ENCODE measurements at places on chromosomes 16 and 17.

- no peak for DNase-seq
These were observed 30.3 kb downstream of the CHD9NB start for GRCh38 chr16:53022374-53022773.

GRCh38 chr17:72677714-72678390, 414.6 kb downstream of the SLC39A11 start:
- no peak for DNase-seq

- DNase-seq, result no peak
These were observed 30.7 kb upstream of the GSE1 start for GRCh38 chr16:85582229-85582991.

- peak; percentile 35 for DNase-seq
These were observed 15.0 kb upstream of the SCIMP start for GRCh38 chr17:5249615-5250014.

GRCh38 chr16:88692861-88693260, 6.6 kb upstream of the SNAI3 start:
- no peak for DNase-seq

GRCh38 chr17:945672-946071, 33.9 kb downstream of the NXN start:
- no peak for DNase-seq

- DNase-seq, result no peak
These were observed 1.0 kb upstream of the EPN3 start for GRCh38 chr17:50531428-50532025.

- no peak for DNase-seq
These were observed 2.3 kb upstream of the HOXB2 start for GRCh38 chr17:48546924-48547807.

GRCh38 chr16:66044556-66044955, 321.9 kb upstream of the CDH5 start:
- no peak for DNase-seq

- no peak for DNase-seq
These were observed 7.7 kb downstream of the GINS3 start for GRCh38 chr16:58399718-58400633.

- DNase-seq, result no peak
These were observed 11.9 kb upstream of the KDM6B start for GRCh38 chr17:7822126-7822525.

GRCh38 chr16:11004973-11005610, 60.7 kb downstream of the CLEC16A start:
- no peak for DNase-seq

DNA sequence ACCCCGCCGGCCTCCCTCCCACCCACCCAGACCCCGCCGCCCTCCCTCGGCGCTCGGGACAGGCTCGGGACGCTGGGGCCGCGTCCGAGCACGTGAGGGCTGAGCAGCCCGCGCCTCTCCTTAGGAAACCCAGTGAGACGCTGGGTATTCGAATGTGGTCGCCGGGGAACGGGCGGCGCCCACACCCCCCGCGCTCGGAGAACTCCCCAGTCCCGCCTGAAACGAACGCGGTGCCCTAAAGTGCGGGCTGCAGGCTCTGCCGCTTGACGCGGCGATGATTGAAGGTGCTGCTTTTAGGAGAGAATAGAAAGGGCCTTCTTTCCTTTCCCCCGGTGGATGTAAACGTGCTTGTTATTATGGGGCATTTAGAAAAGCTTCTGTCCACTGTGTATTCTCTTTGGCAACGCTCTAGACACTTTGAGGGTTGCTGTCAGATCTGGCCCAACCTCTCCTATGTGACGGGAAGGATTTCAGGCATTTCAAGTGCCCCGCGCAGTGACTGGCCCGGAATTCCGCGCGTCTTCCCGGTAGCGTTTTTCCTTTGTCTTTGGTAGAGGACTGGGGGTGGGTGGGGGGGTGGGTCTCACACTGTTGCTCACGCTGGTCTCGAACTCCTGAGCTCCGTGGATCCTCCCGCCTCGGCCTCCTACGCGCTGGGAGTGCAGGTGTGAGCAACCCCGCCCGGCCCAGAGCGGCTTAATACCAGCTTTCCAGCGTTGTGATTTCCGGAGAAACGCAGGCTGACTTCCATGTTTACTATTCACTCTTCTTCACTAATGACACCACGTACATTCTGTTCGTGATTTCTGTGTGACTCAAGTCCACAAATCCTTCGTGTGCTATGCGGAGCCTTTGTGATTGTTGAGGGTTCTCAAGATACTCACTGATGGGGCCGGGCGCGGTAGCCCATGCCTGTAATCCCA, 21.8 kb upstream of the FOXK2 start:
- DNase-seq, result peak; percentile 29

GRCh38 chr17:73625006-73625405, 19.2 kb downstream of the SDK2 start:
- no peak for DNase-seq

DNA sequence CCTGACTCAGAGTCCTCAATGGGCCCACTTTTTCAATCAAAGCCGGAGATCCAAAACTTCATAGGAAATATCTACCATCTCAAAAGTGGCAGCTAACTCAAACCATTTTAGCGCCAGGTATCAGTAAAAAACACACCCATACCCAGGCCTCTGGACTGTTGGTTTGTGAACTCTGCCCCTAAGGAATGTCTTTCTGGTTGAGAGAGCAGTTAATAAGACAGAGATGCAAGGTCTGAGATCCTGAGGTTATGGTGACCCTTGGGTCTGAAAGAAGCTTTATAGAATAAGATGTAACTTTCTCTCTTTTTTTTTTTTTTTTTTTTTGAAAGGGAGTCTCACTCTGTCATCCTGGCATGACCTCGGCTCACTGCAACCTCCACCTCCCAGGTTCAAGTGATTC, 350.5 kb downstream of the SOX9 start:
- DNase-seq, result no peak

GRCh38 chr16:79532785-79533184, 67.8 kb downstream of the MAF start:
- DNase-seq, result no peak

GRCh38 chr17:55694286-55694910, 28.3 kb downstream of the TMEM100 start:
- no peak for DNase-seq

DNA sequence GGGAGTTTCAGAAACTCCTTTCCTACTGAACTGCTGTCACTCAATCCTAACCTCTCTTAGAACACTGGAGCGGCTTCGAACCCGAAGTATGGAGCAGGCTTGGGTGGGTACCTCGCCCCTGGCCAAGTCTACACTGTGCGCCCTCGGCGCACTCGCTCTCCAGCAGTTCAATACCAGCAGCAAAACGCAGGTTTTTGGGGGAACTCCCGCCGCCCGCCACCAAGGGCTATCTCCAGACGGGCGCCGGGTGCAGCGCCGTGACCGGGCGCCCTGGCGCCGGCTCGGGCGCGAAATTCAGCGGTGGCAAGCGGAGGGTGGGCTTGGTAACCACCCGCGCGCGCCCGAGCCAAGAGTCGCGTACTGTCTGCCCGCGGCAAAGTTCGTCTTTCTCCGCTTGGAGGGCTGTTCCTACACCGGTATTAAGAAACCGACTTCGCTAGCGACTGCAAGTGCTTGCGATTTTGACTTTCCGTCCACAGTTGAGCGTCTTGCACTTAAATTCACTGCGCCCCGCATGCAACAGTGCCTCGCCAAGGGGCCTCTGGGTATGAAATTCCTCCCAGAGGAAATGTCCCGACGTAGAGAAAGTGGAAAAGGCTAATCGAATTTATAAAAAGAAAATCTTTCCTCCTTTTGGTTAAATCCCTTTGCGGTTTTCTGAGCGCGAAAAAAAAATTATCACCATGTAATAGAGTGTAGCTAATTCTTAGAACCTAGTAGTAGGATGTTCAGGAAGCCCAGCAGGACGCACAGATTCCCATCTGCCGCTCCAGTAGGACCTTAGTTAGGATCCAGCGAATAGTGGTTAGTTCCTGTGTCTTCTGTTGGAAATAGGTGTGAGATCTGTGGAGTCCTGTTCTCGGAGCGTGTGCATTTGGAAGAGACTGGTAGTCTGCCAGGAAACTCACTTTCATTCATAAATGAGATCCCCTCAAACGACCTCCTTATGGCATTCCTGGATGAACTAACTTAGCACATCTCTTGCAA, 5.0 kb upstream of the SALL1 start:
- DNase-seq, result no peak

DNA sequence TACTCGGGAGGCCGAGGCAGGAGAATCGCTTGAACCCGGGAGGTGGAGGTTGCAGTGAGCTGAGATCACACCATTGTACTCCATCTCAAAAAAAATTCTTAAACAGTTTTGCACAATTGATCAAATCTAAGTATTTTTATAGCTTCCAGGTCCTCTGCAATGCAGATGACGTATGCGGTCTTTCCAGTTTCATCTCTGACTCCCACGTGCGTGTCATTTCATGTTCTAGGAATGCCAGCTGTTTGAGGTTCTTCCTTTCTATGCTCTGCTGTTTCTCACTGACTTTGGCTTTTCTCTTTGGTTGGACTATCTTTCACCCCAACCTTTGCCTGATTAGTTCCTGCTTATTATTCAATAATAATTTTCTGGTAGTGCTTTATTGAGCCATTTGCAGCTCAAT, 16.2 kb downstream of the CHP2 start:
- DNase-seq, result no peak

GRCh38 chr16:55572439-55572838, 6.0 kb downstream of the CAPNS2 start:
- no peak for DNase-seq

- DNase-seq, result no peak
These were observed 99.0 kb downstream of the CCDC182 start for GRCh38 chr17:57645950-57646665.

DNA sequence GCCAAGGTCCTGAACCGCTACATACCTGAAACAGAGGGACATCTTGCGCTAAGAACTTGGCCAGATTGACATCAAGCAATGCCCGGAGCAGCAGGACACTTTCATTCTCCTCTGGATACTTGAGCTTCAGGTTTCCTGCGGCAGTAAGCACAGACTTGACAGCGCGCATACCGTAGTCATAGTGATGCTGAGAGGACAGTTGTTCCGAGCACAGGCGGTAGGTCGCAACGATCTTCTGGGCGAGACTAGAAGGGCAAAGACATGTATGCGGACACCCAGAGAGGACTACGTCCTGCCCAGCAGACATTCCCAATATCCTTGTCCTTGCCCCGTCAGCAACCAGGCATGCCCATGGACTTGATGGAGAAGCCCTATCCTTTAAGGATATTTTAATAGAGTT, 112.9 kb downstream of the DNAH3 start:
- DNase-seq, result no peak

GRCh38 chr17:69523244-69523861, 108.9 kb downstream of the MAP2K6 start:
- DNase-seq, result no peak

GRCh38 chr17:31843070-31843745, 15.8 kb downstream of the COPRS start:
- no peak for DNase-seq

DNA sequence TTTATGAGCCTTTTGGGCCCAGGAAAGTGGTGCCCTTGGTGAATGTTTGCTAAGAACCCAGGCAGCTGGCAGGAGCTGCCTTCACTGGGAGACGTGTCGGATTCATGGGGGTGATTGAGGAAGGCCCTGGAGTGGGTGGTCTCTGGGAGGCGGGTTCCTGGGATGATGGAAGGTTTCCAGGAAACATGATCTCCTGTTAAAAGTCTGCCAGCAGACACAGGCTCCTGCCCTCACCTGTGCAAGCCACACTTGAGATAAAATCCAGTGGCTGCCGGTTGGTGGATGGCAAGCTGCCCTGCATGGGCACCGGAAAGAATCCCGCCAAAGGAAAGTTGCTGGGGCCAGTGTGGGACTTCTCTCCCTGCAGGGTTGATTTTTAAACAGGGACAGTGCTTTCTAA, 189.0 kb upstream of the CIBAR2 start:
- no peak for DNase-seq

DNA sequence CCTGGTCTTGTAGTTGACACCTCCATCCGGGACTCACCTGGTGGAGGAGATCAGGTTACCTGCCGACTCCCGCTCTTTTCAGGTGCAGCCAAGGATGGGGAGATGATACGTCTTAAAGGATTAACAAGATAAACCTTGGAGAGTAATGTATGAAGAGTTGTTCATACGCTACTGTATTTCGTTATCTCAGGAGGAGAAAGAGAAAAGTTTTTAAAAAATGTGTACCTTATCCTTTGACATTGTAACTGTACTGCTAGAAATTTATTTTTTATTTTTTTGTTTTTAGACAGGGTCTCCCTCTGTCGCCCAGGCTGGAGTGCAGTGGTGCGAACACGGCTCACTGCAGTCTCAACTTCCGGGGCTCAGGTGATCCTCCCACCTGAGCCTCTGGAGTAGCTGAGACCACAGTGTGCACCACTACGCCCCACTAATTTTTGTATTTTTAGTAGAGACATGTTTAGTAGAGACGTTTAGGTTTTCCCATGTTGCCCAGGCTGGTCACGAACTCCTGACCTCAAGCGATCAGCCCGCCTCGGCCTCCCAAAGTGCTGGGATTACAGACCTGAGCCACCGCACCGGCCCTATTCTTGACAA, 764 bp upstream of the SMURF2 start:
- DNase-seq, result no peak

- no peak for DNase-seq
These were observed 116.1 kb upstream of the METRNL start for GRCh38 chr17:82963104-82963950.

GRCh38 chr17:80926591-80927250, 64.9 kb upstream of the CHMP6 start:
- DNase-seq, result no peak

DNA sequence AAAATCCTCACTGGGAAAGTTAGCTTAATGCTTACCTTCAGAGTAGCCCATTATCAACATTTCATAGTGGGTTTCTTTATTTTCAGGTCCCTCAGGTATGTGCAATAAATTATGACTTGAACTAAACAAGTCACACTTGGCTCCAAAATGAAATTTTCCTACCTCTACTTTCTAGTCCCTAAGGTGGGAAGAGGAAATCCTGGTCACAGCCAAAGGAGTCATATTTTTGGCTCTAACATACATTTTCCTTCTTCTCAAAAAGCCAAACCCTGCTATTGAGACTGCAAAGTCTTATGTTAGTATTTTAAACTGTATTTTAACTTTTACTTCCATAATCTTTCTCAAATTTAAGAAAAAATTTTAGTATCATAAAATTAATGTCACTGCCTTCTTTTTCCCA, 128.9 kb downstream of the BRIP1 start:
- DNase-seq, result no peak

GRCh38 chr17:44012874-44013273, 1.9 kb downstream of the TMEM101 start:
- no peak for DNase-seq

DNA sequence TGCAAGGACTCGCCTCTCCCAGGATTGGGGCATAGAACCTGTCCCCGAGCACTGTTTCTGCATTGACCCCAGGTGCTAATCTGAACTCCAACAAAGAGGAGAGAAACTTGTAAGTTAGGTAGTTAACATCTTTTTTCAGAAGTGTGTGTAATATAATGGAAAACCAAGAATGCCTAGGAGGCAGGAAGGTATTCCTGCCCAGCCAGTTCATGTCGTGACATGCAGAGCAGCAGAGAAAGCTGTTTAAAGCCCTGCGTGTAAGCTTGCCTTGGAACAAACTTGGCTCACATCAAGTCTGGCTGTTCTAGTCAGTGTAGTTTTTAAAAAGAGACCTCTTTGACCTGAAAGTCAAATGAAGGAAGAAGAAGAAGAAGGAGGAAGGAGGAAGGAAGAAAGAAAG, 2.1 kb upstream of the GNA13 start:
- no peak for DNase-seq

GRCh38 chr17:65690626-65691310, 129.3 kb upstream of the AXIN2 start:
- DNase-seq, result no peak

- DNase-seq, result no peak
These were observed 16.6 kb downstream of the TXNDC11 start for GRCh38 chr16:11726008-11726407.

- DNase-seq, result no peak
These were observed 2.5 kb downstream of the RPAIN start for GRCh38 chr17:5422505-5422904.

- DNase-seq, result no peak
These were observed 5.7 kb upstream of the KRT13 start for GRCh38 chr17:41511116-41511515.
